Activated naive CD8-positive, alpha-beta T cell treated with anti-CD3 and anti-CD28 coated beads, Interleukin-2, amount 10 ng/mL, durations not matched to agents 7 days and 5 days (primary cell): ENCODE measurements at places on chromosomes 7 and 10. TPM values are rescaled to one million over a fixed set of nuclear protein-coding genes. Genes with fewer than 3 reads are reported as not detected.

DNA sequence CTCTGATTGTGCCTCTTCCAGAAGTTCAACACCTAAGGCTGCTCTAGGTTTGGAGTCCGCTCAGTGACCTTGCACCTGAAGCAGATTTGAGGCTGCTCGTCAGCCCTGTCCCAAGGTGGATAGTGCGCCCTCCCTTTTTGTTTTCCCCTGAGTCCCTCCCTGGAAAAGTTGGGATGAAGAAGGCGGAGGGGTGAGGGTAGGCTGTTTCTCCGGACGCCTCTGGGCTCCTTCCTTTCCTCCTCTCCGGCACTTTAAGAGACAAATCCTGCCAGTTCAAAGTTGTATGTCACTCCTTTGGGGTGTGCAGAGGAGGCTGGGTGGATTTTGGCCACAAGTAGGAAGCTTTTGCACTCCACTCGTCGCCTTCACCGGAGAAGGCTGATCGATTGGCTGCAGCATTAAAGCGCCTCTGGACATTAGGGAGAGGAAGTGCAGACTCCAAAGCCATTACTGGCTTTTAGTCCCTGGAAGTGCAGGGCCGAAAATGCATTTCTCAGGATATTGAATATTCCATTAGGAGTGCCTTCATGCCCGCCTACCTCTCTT, 81.9 kb upstream of the PRKG1 start:
- H3K4me1 ChIP-seq: peaks cover 4% of the 10 kb centered on the region
- no peak overlapping the region for H3K4me3 ChIP-seq
- no peak overlapping the region for H3K27ac ChIP-seq
- DNase-seq: no peak

- H3K4me3 ChIP-seq: no peak overlapping the region
- no peaks in the 10 kb centered on the region for H3K27me3 ChIP-seq
- peaks cover 7% of the 10 kb centered on the region for H3K36me3 ChIP-seq
Measured at GRCh38 chr7:135175931-135176330, 5.4 kb upstream of the CYREN start.

- no peak overlapping the region for H3K27ac ChIP-seq
- peaks cover 7% of the 10 kb centered on the region for H3K36me3 ChIP-seq
- DNase-seq: no peak
- H3K4me3 ChIP-seq: no peak overlapping the region
- H3K27me3 ChIP-seq: peaks cover 8% of the 10 kb centered on the region
Measured at GRCh38 chr7:105926131-105926530, 36.9 kb upstream of the CDHR3 start.

HECW1 gene
- not detected for total RNA-seq

TFR2 gene
- 9.1 TPM for total RNA-seq

ANAPC16 gene
- 89.2 TPM for total RNA-seq

ANKRD7 gene
- not detected for total RNA-seq
